ENCODE measurements at places on chromosomes 11 and 22. TPM values are rescaled to one million over a fixed set of nuclear protein-coding genes. Genes with fewer than 3 reads are reported as not detected.

Gene SART1
- 20.7 TPM for total RNA-seq

Gene GPR83
- total RNA-seq = not detected

Gene HORMAD2
- total RNA-seq = not detected

Gene SGSM1
- total RNA-seq = 14.9 TPM

Gene OR52I1
- total RNA-seq = not detected

GRCh38 chr11:130217133-130218031, 57.8 kb downstream of the ST14 start:
- peak; percentile 57 for DNase-seq

DNA sequence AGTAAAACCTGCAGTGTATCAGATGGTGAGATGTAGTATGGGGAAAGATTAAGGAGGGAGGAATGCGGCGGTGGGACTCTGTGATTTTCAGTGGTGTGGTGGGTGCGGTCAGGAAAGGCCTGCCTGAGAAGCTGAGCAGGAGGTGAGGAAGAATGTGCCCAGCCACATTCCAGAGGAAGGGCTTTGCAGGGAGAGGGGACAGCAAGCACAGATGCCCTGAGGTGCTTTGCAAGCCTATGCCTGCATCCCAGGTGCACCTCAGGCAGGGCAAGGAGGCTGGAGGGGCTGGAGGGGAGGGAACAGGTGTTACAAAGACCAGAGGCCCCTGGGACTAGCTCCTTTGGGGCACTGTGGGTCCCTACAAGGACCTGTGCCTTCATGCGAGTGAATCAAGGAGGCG, 42.1 kb downstream of the MYO7A start:
- DNase-seq = no peak

DNA sequence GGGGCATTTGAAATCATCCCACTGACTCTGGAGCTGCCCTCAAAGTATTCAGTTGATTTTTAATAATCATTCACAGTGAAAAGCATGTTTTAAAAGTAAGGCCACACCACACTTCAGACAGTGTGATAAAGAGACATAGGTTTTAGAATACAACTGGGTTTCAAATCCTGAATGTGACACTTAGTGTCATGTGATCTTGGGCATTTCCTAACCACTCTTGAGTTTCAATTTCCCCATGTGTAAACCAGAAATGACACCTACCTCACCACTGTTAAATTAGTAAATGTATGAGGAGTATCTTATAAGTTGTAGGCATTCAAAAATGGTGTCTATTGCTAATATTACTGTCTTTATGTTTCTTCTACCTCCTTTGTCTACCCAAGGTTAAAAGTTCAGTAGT, 5.4 kb downstream of the TMEM123 start:
- no peak for DNase-seq

GRCh38 chr22:50521710-50522109, 3.7 kb downstream of the SCO2 start:
- DNase-seq = no peak

DNA sequence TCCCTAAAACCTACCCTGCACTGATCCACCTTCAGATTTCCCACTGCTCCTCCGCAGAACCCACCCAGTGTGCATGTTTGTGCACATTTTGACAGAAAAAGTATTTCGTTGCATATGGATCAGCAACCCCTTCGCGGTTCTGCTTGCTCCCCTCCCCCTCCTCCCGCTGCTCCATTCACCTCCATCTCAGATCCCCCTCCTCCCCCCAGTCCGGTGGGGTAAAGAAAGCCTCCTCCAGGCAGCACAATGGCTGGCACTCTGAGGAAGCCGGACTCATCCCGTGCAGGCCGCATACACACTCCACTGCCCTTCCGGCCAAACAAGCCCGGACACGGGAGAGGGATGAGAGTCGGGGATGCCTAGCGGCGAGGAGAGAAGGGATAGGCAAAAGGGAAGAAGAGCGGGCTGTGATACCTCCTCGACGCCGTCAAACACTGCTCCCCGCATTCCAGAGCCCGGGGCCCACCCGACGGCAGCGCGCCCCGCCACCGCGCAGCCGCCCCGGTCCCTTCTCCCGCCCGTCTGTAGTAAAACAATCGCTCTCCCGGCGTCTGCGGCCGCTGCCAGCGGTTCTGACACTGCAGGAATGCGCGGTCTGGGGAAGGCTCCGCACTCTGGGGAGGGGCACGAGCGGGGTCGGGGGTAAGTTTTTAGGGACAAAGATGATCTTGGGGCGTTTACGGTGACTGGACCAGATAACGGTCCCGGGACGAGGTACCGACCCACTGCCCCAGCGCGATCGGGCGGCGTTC, 915 bp downstream of the FEZ1 start:
- no peak for DNase-seq

All from right atrium auricular region (tissue), 2 donors.